Neural progenitor cell (in vitro differentiated cells): ENCODE measurements at places on chromosomes 1 and 21.

GRCh38 chr1:25624156-25624555, 7.6 kb downstream of the MAN1C1 start:
- no peak for DNase-seq

- no peak for DNase-seq
These were observed 43.7 kb downstream of the BTBD8 start for GRCh38 chr1:92123868-92124267.

DNA sequence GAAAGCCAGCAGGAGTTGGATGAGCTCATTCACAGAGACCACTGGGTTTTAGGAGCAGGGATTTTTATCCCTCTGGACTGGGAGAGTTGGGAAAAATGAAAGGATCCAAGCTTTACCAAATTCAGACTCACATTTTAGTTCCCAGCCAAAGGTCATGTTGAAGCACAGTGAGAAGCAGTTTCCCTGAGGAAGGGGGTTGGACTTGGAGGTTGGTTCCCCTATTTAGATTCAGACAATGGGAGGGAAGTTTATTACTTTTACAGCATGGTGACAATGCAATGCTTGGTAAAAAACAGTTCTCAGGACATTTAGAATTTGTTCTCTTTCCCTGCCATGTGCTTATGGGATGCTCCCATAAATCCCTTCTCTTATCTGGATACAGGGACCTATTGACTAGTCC, 57.3 kb upstream of the ZNF648 start:
- DNase-seq = no peak

DNA sequence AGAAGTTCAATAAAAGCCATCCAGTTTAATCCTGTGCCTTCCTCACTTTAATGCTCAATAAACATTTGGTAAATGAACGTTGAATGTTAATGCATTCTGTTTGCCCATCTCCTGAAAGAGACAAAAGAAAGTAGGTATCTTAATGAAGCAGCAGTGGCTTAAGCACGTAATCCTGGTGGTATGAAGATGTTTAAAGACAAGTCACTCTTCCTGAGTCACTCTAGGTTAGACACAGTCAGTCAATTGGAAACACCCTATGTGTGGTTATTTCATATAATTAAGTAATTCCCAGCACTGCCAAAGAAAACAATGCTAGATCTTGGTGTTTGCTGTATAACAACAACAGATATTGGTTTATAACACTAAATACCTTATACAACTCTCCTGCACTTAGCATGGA, 334.0 kb upstream of the FMN2 start:
- DNase-seq = no peak

- DNase-seq = no peak
These were observed 76.4 kb upstream of the MARK1 start for GRCh38 chr1:220451532-220451931.

GRCh38 chr1:233631810-233632405, 18.0 kb downstream of the KCNK1 start:
- no peak for DNase-seq

DNA sequence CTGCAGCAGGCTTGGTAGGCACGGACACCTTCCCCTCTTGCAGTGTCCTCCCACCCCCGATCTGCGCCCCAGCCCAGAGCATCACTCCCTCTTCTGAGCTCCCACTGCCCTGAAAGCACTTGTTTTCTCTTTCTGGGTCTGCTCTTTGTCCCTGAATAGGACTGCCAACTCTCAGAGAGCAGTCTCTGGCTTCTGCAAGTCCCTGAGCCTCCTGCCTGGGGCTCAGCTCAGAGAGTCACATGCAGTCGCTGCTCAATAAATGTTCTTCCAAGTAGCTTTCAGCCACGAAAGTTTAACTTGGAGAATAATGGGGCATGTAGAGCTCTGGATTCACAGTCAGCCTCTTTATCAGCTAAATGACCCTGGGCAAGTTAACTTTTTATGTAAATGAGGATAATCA, 205.6 kb downstream of the HIVEP3 start:
- DNase-seq = peak; percentile 15

DNA sequence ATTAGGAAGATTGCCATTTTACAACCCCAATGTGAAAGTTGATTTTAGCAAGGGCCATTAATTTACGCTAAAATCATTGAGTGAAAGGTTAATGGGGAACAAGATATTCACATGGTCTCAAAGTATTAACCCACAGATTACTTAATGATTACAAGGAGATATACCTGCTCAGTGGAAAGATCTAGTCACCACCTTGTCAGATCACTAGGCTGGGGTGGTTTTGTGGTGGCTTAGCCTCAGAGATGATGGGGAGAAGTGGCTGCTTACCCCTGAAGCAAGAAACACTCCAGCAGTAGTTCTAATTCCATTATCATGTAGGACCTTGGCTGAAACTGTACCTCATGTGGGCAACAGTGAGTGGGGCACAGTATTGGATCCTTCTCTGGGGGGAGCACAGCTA, 20.1 kb upstream of the TRIM33 start:
- no peak for DNase-seq

- peak; percentile 48 for DNase-seq
These were observed 37.3 kb upstream of the EDN2 start for GRCh38 chr1:41521766-41522165.

- DNase-seq = no peak
These were observed 270.6 kb downstream of the NEGR1 start for GRCh38 chr1:72011721-72012120.

GRCh38 chr1:246317332-246318035, 189.6 kb downstream of the SMYD3 start:
- DNase-seq = no peak

GRCh38 chr1:220077887-220078286, 11.7 kb downstream of the BPNT1 start:
- no peak for DNase-seq

DNA sequence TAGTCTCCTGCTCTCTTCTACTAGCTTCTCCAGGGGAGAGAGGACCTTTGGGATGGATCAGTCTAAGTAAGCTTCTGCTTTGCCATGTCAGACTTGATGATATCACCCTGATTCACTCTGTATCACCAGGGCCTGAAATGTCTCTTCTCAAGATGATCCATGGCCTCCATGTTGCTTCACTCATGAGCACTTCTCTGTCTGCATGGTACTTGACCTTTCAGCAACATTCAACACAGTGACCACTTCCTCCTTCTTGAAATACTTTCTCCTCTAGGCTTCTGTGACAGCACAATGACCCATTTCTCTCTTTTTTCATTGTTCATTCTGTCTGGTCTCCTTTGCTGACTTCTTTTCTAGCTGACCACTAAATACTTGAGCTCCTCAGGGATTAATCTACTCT, 35.3 kb upstream of the NGF start:
- DNase-seq = no peak

GRCh38 chr1:31936278-31936980, 1.7 kb downstream of the PTP4A2 start:
- DNase-seq = no peak

GRCh38 chr1:184781941-184782340, 27.3 kb upstream of the EDEM3 start:
- DNase-seq = no peak

GRCh38 chr1:45479039-45479748, 11.8 kb downstream of the TESK2 start:
- DNase-seq = no peak

- DNase-seq = peak; percentile 94
These were observed at the start of gene ADGRL2 for GRCh38 chr1:81800695-81801650. ADGRL2 (plus strand) TSS chr1:81800934; CDS start chr1:81836985, 36,051 bp downstream.

GRCh38 chr1:152517237-152517811, 3.0 kb downstream of the CRCT1 start:
- DNase-seq = no peak

DNA sequence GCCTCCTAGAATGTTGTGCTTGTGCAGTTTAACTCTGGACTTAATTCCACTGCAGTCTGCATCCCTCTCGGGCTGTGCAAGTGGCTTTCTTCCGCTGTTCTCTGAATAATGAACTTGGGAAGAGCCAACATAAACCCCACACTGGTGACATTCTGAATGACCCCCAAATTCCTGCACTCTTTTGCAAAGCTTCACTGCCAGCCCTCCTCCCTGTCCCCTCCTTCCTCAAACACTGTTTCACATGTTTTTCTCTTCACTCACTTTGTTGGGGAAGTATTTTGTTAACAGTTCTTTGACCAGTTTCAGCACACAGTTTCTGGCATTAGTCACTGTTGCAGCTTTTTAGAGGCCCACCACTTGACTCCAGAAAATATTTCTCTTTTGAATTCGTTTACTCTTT, 39.7 kb downstream of the GNG12 start:
- DNase-seq = no peak

- DNase-seq = peak; percentile 55
These were observed 1.2 kb downstream of the LMNA start for GRCh38 chr1:156115514-156116374.

DNA sequence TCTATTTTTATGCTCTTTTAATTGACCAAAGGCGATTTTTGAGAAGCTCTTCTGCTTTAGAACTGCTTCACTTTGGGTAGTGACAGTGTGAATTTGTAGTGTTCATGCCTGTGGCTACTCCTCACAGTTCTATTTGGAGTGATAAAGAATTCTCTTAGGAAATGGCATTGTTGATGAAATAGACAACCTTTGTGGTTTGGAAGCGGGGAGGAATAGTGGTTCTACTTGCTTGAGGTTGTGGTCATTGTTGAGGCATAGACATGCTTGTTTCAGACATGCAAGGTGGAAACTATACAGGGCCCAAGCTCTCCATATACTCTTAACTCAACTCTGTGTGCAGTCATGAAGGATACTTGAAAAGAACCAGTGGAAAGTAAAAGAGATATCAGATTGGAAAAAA, 481.1 kb upstream of the NEGR1 start:
- no peak for DNase-seq

- DNase-seq = no peak
These were observed 221.6 kb upstream of the VAMP3 start for GRCh38 chr1:7549277-7550161.

GRCh38 chr1:35432231-35432630, 125.0 kb downstream of the KIAA0319L start:
- no peak for DNase-seq

DNA sequence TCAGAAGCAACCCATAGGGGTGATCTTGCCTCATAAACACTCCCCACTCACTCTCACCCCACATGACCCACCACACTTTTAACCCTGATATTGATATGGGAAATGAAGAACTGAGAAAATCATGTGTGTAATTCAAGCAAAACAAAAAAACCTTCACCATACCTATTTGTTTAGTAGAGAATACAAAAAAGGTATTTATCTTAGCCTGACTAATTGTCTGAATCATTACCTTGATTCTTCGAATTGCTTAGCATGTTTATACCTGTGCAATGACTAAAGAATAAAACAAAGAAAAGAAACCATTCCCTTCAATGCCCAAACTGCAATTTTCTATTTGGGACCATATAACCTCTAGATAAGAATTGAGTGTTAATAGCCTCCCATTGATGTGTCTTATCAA, 1.8 kb downstream of the CLDN17 start:
- no peak for DNase-seq

DNA sequence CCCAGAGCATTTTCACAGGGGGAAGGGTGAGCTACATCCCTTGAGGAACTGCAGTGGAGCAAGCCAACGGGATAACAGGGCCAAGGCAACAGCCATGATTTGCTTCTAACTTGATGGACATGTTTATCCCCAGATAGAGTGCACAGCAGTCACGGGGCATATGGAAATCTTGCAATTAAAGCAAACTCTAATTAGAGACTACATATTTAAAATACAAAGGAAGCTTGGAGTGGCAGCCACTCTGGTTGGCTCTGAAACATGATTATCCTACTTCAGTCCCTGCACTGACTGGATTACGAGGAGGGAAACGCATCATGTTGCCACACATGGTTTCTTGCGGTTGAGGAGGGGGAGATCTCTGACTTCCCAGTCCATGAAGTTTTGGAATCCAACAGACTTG, 60.8 kb downstream of the BEND5 start:
- no peak for DNase-seq

DNA sequence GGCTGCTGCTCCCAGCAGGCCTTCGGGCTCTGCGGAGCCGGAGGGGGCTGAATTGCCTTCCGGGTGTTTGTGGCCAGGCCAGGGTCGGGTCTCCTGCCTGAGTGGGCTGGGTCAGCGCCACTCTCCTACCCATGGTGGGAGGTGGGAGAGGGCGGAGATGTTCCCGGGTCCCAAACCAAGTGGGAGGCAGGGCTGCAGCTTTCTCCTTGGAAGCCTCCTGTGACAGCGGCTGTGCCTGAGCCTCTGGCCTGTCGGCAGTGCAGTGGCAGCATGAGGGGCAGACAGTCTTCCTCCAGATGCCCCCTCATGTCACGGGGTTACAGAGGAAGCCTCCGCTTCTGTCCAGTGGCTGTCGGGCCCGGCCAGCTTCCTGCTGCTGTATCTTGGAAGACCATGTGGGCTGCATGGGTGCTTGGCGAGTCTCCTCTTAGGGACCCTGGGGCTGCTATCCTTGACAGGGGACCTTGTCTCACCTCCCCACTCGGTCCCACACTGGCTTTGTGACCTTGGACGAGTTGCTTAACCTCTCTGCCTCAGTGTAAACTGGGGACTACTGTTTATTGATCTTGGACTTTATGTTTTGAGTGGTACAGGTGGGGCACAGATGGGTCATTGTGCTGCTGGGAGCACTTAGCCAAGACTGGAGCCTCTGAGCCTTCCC, 4.3 kb downstream of the SKI start:
- no peak for DNase-seq

DNA sequence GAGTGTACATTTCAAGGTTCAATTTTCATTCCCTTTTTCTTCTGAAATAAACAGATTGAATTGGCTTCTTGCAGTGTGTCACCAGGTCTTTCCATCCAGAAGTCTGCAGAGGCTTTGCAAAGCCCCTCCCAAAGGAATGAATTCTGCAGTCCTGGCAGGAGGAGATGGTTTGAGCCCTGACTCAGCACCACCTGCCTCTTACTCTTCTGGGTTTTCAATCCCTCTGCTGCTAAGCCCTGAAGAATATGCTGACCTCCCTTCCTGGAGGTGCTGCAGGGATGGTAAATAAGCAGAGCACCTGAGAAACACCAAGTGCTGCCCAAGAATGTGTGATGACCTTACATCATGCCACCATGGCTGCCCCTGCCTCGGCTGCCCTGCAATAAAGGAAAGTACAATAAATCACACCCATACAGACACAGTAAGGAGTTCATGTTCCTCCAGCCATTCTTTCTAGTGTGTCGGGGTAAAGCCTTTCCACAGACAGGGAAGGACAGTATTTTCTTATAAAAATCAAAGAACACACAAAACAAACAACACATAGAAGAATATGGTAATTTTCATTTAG, 209.2 kb downstream of the ZNF326 start:
- no peak for DNase-seq

GRCh38 chr1:196466166-196466565, 142.1 kb downstream of the KCNT2 start:
- DNase-seq = no peak

- DNase-seq = no peak
These were observed 89.2 kb downstream of the TRIM11 start for GRCh38 chr1:228317411-228317828.

GRCh38 chr1:16184557-16185303, 27.7 kb downstream of the ARHGEF19 start:
- DNase-seq = no peak

GRCh38 chr1:6351480-6352137, 42.0 kb downstream of the ACOT7 start:
- no peak for DNase-seq

DNA sequence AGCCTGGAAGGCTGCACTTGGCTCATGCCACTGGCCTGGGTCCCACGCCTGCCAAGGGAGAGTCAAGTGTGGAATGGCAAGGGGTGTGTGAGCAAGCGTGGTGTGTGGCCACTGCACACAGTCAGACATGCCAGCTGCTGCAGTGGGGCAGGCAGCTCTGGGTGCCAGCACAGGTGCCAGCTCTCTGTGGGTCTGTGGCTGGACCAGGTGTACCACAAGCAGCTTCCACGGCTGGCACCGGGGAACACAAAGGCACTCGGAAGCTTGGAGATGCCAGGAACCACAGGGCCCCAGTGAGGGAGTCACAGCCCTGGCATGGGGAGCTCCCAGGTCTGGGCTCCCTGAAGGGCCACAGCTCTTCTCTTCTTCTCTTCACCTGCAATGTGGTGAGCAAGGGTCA, 34.8 kb downstream of the ACTL8 start:
- DNase-seq = no peak
